ENCODE measurements at places on chromosomes 4 and X.

GRCh38 chrX:38327775-38328081, 419 bp upstream of the RPGR start:
- DNase-seq: no peak

DNA sequence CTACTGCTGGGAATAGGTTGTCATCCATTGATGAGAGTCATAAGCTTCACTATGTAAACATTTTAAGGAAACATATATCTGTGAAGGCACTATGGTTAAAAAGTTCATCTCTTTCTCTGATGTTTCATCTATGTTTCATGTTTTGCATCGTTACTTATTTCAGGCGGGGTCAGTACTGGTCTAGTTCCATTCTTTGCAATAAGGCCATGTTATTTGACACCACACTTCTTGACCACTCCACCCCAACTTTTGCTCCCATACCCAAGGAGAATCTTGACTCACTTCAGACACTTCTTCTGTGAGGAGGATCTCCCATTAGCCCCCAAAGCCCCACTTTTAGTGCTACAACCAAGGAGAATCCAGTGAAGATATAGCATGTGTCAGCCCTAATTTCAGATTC, 119.4 kb downstream of the GRIA3 start:
- no peak for DNase-seq

- no peak for DNase-seq
Measured at GRCh38 chrX:112941209-112941837, 100.7 kb upstream of the AMOT start.

DNA sequence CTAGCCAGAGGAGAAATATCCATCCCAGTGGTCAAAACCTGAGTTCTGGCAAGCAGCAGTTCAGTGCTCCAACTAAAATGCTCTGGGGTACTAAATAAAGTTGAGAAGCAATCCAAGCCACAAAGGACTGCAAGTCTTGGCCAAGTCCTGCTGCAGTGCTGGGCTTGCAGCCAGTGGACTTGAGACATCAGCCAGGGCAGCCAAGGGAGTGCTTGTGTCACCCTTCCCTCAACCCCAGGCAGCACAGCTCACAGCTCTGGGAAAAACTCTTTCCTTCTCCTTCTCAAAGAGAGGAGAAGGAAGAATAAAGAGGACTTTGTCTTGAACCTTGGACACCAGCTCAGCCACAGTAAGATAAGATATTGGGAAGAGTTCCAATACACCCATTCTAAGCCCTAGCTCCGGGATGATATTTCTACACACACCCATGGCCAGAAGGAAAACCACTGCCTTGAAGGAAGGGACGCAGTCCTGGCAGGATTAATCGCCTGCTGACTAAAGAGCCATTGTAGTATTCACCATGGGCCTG, 99.8 kb downstream of the PTCHD1 start:
- no peak for DNase-seq

GRCh38 chrX:46953597-46953996, 41.4 kb downstream of the JADE3 start:
- DNase-seq: no peak

GRCh38 chrX:35919536-35920309, at the start of gene CFAP47:
CFAP47 (plus strand) TSS chrX:35919734; CDS start chrX:35919800, 66 bp downstream.
- no peak for DNase-seq

- no peak for DNase-seq
Measured at GRCh38 chr4:168540503-168541265, 43.8 kb downstream of the PALLD start.

DNA sequence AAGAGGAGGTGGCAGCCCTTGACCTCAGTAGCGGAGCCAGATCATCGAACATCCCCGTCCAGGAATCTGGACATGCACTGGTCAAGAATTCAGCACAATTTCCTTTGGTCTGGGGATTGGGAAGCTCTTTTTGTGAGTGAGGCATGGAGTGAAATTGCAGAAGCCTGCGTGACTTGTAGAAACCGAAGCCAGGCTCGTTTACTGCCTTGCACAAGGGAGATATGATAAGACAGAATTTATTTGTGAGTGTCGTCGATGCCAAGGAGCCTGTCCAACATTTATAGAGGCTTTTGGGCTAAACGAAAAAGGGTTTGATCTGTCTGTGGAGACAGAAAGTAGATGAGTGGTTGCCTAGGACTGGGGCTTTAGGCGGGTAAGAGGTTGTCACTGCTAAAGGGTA, 50.6 kb downstream of the TBL1X start:
- no peak for DNase-seq

GRCh38 chrX:55523356-55523755, 33.7 kb upstream of the USP51 start:
- no peak for DNase-seq

GRCh38 chrX:133594156-133594555, 178.9 kb upstream of the GPC4 start:
- DNase-seq: no peak

GRCh38 chrX:48919947-48920717, 1.3 kb upstream of the PIM2 start:
- no peak for DNase-seq

DNA sequence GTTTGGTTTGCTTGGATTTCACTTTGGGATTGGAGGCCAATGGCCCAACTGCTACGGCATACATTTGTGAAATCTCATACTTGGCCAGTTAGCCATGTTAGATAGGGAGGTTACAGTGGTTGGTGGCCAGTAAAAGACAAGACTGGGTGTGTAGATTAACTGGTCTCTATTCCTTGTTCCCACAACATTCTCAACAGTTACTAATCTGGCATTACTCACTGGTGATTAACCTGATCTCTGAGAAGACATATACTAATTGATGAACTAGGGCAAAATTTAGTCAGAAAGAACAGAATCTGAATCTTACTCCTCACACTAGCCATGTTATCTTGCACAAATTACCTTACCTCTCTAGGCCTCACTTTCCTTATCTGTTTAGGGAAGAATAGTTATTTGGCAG, 33.4 kb downstream of the GATB start:
- no peak for DNase-seq

DNA sequence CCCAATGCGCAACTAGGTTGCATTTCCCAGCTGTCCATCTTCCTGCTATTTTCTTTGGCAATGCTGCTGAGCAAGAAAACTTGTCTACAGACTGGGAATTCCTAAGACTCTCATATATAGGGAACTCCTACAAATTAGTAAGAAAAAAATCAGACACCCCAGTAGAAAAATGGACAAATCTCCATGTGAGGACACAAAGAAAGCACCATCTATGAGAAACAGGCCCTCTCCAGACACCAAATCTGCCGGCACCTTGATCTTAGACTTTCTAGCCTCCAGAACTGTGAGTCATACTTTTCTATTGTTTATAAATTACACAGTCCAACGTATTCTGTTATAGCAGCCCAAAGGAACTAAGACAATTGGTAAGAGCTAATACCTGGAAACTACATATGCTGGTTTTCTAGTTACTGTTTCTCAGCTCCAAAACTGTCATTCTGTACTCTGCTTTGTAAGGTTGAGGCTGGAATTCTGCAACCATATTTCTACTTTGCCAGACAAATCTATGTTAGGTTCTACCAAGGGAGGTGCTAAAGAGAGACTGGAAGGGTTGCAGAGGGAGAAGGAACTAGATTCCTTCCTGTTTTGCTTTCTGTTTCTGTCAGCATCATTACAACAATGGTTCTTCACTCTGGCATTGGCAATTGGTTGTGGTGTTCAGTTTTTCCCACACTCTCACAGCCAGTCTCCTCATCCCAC, 35.7 kb upstream of the FAM241A start:
- no peak for DNase-seq

DNA sequence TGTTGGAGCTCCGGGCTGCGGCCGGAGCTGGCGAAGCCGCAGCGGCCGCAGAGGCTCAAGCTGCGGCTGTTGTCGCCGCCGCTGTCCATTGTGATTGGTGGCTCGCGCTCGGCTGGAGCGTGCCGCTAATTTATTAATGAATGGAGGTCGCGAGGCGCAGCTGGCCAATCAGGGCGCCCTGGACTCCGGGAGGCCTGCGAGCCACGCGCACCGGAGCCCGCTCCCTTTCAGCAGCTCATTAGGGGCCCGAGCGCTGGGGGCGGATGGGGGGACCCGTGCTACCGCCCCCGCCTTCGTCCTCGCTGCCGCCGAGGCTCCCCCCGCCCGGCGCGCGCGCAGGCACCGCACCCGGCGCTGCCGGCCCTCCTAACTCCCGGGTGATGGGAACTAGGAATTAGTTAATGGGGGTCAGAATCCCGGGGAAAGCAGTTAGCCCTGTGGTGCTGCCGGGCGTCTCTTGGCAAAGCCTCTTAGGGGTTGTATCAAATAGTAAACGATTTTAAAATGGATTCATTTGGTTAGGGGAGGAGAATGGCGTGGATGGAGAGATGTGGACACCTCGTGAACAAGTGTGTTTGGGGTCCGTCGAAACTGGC, 589 bp upstream of the NEUROG2 start:
- DNase-seq: no peak

GRCh38 chrX:100363896-100364295, 46.2 kb downstream of the PCDH19 start:
- no peak for DNase-seq

GRCh38 chrX:115362334-115363095, 73.0 kb downstream of the LUZP4 start:
- no peak for DNase-seq

GRCh38 chr4:125808570-125808969, 493.8 kb downstream of the FAT4 start:
- no peak for DNase-seq

- DNase-seq: no peak
Measured at GRCh38 chr4:152083338-152083737, 322.5 kb upstream of the GATB start.

- no peak for DNase-seq
Measured at GRCh38 chrX:9352243-9352642, 112.6 kb upstream of the TBL1X start.

- no peak for DNase-seq
Measured at GRCh38 chr4:86141161-86141560, 218.7 kb downstream of the MAPK10 start.
